ENCODE measurements at places on chromosomes 11 and 22.
A peak's percentile ranks its signal among the peaks of the same experiment; 100 is the strongest.

DNA sequence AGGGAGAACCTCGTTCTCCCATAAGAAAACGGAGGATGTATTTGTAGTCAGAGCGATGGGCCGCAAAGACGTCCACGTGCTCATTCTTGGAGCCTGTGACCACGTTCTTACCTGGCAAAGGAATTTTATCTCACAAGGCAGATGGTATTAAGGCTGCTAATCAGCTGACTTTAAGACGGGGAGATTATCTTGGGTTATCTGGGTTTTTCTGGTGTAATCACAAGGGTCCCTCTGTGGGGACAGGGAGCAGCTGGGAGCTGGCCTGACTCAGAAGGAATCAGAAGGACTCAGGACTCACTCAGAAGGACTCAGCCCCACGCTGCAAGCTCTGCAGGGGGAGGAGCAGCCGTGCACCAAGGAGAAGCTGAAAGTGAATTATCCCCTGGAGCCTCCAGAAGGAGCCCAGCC, 7.5 kb upstream of the SIGIRR start:
- no peak for DNase-seq

- DNase-seq, result no peak
These were observed 44.9 kb downstream of the ARRB1 start for GRCh38 chr11:75306529-75306928.

GRCh38 chr11:67382276-67383136, 9.1 kb upstream of the CLCF1 start:
- DNase-seq, result peak; percentile 77

DNA sequence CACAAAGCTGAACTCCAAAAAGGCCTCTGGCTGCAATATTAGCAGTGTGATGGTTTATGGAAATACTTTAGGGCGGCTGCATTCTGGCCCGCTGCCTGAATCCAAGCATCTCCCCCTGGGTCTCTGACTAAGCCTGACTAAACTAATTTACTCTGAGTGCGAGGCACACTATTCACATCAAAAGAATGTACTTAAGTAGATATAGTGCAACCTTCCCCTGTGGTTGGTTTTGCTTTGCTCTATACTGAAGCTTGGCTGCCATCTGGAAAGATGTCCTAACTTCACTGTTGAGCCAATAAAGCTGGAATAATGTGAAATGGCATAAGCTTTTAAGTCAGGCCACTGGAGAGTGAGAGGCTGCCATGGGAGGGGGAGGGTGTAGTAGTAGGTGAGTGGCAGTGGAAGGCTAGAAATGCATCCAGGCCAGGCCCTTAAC, 321.6 kb downstream of the AASDHPPT start:
- DNase-seq, result no peak

GRCh38 chr11:71580057-71581003, 2.3 kb downstream of the KRTAP5-11 start:
- no peak for DNase-seq

DNA sequence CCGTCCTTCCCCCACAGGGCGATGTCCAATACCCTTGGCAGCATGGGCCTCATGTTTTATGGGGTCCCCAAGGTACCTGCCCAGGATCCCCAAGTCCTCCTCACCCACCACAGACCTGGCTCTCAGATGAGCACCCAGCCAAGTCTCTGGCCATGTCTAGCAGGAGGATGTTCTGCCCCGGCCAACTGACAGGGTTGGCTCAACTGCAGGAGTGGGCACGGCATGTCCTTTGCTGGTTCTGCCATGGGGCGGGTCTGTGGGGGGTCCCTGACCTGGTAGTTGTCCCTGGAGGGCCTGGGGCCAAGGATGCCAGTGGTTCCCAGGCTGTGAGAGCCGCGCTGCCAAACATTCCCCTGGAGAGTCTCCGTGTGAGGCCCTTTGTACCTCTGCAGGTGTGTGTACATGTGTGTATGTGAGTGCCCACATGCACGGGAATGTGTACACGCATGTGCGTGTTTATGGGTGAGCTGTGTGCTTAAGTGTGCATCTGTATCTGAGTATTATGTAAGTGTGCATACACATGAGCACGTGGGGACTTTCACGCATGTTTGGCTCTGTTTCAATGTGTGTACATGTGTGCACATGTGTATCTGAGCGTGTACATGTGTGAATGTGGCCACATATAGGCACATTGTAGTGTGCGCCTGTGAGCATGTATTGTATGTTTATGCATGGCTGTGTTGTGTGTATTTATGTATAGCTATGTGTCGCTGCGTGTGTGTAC, 85.5 kb downstream of the KCNQ1 start:
- no peak for DNase-seq

DNA sequence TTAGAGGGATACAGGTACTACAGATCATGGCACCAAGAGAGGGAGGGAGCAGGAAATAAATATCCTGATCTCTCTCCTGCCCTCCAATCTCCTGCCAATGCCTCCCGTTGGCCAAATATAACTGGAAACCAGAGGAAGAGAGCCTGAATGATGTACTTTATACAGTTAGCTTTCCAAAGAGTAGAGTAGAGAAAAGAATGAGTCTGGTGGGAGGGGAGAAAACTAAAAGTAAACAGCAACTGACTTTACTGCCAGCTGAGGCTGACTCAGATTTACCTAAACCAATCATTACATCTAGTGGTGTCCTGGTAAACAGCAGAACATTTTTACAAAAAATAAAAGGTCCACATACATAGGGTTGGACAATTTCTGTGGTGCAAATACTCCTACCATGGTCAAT, 5.1 kb downstream of the MPZL3 start:
- no peak for DNase-seq

- no peak for DNase-seq
These were observed 56.1 kb downstream of the SMCO4 start for GRCh38 chr11:93487032-93487483.

GRCh38 chr11:64482588-64482987, 108.4 kb upstream of the SLC22A12 start:
- no peak for DNase-seq

DNA sequence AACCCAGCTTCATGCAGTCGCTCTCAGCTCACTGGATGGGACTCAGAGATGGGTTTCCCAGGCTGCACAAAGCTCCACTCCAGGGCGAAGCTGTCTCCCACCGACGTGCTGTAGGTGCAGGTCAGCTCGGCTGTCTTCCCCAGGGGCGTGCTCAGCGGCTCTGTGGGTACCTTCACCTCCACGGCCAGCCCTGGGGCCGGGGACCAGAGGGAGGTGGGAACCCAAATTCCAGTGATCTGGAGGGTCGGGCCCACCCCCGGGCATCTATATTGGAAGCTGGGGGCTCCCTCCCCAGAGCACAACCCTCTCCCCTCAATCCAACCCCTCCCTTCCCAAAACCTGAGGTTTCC, 689 bp downstream of the VSIG2 start:
- DNase-seq, result no peak

GRCh38 chr22:35893698-35894097, 134.9 kb downstream of the RBFOX2 start:
- no peak for DNase-seq

DNA sequence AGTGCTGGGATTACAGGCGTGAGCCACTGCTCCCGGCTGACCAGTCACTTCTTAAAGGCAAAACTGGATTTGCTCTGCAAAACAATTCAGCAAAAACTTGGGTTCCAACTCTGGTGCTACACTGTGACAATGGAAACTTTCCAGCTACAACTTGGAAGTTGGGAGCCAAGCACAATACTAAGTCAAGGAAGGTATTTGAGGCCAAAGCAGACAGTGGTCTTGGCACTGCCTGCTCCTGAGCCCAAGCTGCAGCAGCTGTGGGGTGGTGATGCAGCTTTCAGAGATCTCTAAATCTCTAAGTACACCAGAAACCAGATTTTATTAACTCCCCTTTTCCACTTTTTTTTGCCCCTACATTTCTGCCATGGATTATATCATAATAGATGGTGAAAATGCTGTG, 17.5 kb downstream of the ADM start:
- no peak for DNase-seq

DNA sequence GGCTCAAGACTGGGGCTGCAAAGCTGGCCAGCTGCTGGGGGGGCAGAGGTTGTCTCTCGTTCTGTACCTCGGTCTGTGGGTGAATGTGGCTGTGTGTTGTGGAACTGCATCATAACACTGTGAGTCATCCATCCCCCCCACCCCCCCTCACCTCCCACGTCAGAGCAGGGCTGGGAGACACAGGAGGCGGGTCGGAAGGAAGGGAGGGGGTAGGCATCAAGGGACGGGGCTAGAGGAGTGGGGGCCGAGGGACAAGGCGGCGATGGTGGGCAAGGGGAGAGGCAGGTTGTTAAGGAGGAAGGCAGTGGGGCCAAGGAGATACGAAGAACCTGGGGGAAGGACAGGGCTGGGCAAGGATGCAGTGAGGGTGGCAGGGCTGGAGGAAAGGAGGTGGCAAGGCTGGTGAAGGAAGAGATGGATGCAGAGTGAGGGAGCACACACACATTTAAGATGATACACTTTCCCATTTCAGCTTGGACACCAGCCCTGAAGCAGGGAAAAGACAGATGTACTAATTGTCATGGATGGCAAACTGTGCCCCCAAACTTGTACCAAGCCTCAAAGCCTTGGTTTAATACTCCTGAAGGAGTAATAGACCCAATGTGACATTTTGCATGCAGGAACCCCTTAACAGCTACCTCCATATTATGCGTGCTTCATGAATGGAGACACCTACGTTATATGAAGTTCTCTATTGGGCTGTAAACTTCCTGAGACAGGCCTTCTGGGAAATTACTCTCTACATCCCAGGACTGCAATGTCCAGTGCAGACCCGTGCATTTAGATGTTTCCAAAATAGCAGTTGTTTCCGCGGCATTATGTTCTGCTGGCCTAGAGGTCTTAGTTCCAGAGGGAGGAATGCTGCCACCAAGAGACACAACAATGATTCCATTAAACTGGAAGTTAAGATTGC, at the start of gene YPEL4:
Gene YPEL4, minus strand, starts transcription at position 87 of the 913 bp plus-strand sequence. CDS start 2,805 bp downstream, outside the sequence.
- peak; percentile 66 for DNase-seq

DNA sequence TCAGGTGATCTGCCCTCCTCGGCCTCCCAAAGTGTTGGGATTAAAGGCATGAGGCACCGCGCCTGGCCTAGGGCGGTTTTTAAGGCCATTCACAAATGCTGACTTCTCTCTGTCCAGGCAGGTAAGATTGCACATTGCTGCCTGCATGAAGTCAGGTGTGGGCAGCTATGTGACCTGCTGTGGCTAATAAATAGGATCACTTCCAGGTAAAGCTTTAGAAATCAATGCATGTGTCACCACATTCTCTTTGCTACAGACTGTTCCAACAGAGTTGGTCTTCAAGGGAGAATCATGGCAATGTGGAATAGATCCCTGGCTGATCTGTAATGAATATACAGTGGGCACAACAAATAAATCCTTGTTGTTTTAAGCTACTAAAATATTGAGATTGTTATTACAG, 260.3 kb upstream of the PITPNB start:
- DNase-seq, result no peak

GRCh38 chr11:34621876-34622275, 983 bp downstream of the EHF start:
- DNase-seq, result no peak

DNA sequence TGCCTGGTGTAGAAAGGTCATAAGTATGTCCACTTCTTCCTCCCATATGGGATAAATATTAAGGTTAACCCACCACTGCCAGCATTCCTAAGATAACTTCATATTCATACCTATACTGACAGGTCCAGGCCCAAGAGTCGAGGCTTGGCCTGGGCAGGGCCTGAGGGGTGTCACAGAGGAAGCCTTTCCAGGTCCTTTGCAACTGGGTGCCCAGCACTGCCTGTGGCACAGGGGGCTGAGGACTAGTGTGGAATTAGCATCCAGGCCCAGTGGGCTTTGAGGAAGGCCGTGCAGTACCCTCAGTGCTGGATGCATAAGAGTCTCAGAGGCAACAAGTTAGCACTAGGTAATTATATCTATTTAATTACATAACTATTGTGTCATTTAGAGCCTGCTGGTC, 65.4 kb downstream of the PKNOX2 start:
- DNase-seq, result no peak

- DNase-seq, result peak; percentile 39
These were observed 2.0 kb downstream of the GRK2 start for GRCh38 chr11:67268081-67268961.

GRCh38 chr22:33332538-33332937, 274.4 kb upstream of the SYN3 start:
- DNase-seq, result no peak

- no peak for DNase-seq
These were observed 26.0 kb upstream of the FLI1 start for GRCh38 chr11:128667873-128668272.

DNA sequence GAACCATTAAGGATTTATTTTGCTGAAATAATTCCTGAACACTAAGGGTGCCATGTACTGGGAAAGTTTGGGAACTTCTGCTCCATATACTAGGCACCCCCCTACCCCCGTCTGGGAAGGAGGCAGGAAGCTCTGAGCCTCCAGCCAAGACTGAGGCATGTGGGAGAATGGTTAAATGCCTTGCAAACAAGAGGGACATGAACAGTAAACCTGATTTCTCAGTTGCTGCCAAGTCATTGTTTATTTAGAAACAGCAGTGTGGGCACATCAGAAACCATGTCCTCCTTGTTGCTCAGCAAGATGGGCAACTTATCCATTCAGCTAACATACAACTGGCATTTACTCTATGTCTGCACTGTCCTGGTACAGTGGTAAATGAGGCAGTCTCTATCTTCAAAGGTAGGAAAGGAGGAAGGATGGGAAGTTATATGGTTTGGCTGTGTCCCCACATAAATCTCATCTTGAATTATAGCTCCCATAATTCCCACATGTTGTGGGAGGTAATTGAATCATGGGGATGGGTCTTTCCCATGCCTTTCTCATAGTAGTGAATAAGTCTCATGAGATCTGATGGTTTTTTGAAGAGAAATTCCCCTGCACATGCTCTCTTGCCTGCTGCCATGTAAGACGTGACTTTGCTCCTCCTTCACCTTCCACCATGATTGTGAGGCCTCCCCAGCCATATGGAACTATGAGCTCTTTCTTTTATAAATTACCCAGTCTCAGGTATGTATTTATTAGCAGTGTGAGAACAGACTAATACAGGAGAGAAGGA, 459.1 kb downstream of the MIAT start:
- no peak for DNase-seq

DNA sequence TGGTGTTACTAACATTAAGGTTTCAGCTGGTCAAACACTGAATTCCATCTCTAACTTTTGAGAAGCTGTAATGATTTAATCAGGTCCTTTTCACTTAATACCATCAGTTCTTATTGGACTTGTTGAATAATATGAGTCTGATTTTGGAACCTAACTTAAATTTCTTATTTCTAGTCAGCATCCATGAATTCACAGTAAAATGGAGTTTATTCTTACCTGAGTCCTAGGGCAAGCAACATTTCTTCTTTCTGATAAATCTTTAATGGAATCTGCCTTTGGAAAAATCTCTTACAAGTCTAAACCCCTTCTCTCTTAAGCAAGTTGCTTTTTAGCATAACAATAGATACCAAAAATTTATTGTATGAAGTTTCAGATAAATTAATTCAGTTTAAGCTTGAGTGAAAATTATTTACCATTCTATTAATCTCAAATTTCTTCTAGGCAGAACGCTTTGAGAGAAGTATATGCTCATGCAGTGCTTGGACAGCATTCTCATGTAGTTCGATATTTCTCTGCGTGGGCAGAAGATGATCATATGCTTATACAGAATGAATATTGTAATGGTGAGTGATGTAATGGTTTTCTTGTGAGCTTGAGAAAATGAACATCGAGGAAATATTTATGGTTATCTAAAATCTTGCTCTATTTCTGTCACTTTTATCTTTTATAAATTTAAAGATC, 3.4 kb downstream of the WEE1 start:
- DNase-seq, result no peak

- no peak for DNase-seq
These were observed 4747.7 kb upstream of the OR11H1 start for GRCh38 chr22:10780281-10780680.
